Stimulated activated CD4-positive, alpha-beta T cell treated with anti-CD3 and anti-CD28 coated beads, Interleukin-15, amount 100 ng/mL, for 1 hour (primary cell): ENCODE measurements at places on chromosomes 3 and 15.

DNA sequence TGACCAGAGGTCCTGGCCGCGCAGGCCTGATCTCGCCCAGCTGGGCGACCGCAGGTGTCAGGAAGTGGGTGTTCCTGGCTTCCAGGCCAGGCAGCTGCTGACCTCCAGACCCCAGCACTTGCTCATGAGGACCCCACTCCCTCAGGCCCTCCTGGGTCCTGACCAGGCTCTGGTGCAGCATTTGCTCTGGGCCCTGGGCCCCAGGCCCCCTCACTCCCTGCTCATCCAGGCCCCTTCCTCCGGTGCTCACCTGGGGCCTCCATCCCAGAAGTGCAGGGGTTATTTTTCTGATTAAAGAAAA is 7.7 kb upstream of the ROPN1B start:
- DNase-seq, result no peak

DNA sequence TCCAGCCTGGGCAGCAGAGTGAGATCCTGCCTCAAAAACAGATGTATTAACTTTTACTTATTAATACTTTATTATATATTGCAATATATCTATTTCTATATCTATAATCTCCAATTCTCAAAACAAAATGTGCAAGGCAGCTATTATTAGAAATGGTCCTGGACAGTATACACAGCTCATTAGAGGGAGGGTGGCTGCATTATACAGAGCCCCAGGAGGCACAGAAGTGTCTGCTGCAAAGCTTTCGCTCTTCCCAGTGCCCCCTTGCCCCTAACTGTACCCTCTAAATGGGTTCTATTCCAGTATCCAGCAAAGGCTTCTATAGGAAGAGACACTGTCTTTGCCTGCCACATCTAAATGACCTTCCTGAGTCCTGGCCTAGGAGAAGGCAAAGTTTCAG is 24.5 kb downstream of the ARL14 start:
- DNase-seq, result no peak

GRCh38 chr15:88042047-88042446 is 214.5 kb downstream of the NTRK3 start:
- no peak for DNase-seq

DNA sequence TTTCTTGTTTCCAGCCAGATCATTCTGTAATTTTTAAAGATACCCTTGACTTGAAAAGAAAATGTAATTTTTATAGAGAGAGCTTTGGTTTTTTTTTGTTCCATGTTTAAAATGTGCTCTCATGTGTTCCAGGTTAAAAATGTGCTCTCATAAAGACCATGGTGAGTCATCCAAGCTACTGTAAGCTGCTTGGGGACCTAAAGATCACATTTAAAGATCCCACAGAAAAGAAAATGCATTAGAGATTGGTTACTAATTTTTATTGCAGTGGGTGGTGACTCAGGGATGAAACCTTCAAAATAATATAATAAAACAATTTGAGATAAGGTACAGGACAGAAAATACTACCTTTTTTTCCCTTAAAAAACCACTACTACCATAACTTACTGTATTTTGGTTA is 11.0 kb downstream of the TCF12 start:
- DNase-seq, result no peak

DNA sequence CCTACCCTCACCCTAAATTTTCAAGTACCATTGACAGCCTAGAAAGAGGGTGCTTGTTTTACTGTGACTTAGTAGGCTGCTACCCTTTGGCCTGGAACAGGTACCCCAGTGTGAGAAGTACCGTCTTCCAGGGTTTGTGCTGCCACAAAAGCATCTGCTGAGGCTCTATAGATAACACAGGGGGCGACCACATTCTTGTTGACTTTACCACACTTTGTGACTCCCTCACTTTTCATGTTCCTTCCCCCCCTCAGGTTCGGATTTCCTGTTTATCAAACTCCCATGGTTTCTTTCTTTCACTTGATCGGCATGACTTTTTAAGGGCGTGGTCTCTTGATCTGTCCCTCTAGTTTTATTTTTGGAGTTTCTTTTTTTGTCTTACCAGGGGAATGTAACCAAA is 23.5 kb downstream of the EXOG start:
- no peak for DNase-seq

GRCh38 chr3:59547874-59548273 is 498.0 kb upstream of the CFAP20DC start:
- DNase-seq, result no peak

DNA sequence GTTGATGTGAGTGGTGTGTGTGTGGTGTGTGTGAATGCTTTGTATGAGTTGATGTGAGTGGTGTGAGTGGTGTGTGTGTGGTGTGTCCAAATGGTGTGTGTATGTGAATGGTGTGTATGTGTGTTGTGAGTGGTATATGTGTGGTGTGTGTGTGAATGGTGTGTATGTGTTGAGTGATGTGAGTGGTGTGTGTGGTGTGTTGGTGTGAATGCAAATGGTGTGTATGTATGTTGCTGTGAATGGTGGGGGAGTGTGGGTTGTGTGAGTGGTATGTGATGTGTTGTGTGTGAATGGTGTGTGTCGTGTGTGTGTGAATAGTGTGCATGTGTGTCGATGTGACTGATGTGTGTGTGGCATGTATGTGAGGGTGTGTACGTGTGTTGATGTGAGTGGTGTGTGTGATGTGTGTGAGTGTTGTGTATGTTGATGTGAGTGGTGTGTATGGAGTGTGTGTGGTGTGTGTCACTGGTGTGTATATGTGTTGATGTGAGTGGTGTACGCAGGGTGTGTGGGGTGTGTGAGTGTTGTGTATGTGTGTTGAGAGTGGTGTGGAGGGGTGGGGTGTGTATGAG is 40.6 kb downstream of the ARNT2 start:
- DNase-seq, result no peak

DNA sequence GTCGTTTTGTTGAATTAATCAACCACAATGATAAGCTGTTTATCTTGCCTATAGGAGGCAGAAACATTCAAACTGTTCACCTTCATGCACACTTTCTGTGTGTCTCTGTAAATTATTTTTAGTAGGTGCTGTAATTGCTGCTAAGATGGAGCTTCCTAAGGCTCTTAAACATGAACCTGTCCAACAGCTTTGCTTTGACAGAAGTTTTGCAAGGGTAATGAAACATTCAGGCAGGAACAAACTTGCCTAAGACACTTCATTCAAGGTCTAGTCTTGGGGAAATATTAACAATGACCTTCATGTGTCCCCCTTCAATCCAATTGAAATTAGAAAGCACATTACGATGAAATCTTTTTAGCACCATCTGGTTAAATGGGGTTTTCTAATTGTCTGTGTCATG is 156.1 kb downstream of the DIPK2A start:
- no peak for DNase-seq

GRCh38 chr3:141302364-141303141 is 65.8 kb upstream of the ZBTB38 start:
- no peak for DNase-seq

DNA sequence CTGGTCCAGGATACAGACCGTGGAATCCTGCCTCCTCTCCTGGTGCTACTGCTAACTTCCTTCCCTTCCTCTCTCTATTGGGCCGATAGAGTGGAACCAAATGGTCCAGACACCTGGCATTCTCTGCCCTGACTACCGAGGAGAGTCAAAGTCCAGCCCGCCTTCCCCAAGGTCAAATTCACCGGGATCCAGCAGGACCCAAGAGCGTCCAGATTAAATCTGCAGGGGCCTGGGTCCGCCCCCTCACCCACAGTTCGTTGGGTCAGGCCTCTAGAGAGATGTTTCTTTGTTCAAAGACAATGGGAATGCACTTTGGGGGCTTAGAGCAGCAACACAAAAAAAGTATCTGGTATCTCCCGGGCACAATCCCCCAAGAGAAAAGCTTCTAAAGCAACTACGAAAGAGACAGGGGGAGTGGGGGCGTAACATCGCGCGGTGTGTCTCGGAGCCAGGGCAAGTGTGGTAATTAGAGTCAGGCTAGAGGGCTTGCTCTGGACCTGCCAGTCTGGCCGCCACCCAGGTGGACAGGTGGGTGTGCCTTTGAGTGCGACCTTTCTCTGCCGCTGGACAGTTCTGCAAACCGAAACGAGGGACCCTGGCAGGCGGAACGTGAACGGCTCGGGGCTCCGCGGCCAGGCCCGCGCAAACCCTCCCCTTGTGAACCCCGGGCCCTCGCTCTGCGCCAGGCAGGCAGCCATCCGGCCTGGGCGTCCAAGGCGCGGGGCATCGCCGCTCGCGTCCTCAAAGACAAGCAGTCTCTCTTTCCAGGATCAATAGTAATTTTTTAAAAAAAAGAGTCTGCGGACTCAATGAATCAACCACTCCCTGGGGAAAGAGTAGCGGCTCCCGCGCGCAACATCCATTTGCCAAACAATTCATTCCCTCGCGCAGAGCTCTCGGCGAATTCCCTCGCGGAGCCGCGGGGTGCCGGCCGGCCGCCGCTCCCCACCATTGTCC is 806 bp downstream of the KLHL25 start:
- no peak for DNase-seq

GRCh38 chr3:3600665-3601340 is 198.4 kb upstream of the LRRN1 start:
- DNase-seq, result no peak

GRCh38 chr3:28476194-28476593 is 127.6 kb upstream of the AZI2 start:
- DNase-seq, result no peak

DNA sequence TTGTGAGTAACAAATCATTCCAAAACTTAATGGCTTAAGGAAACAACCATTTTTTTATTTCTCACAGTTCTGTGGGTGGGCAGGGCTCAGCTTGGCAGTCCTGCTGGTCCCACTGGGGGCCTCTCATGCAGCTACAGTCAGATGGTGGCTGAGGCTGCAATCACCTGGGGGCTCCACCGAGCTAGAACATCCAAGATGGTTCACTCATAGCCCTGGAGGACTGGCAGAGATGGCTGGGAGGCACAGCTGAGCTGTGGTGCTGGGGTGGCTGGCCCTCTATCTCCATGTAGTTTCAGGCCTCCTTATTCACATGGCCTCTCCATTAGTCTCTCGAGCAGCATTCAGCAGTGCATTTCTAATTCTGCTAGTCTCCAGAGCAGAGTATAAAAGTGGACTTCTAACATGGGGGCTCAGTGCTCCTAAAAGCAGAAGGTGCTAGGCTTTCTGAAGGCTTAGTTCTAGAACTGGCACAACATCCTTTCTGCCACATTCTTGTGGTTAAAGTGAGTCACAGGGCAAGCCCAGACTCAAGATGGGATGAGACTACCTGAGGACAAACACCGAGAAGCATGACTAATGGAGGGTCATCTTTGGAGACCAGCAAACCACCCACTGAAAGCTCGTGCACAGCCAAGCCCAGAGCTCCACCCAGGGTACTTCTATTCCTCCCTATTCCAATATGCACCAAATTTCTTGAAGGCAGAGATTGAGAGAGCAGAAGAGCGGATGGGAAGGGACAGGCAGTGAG is 6.3 kb downstream of the CAV3 start:
- DNase-seq, result no peak

DNA sequence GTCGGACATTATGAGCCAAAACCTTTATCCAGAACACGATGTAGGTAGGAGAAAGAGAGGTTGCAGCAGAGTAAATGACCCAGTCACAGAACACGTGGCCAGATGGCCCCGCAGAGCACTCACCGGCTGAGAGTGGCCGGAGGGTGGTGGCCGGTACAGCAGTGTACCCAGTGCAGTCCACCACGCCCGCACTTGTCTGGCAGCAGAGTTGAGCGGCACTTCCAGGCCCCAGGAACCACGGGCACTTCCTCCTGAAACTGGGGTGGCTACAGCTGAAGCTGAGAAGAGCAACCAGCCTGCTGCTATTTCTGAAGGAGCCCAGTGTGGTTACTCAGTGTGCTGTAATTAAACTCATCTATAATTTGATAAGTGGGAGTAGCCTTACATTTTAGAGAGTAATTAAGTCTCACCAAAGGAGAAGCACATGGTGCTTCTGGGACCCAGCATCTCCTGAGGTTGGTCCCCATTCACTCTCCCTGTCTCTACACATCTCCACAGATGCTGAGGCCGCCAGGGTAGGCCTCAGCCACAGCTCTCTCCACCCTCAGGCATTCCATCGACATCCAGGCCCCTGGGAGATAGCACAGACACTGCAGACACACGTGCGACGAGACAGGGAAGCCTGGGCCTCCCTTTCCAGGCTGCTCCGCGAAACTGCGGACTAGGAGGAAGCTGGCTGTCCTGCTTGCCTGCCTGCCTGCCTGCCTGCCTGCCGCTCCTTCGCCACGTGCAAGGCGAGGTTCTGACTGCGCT is 49.8 kb downstream of the BDH1 start:
- no peak for DNase-seq

DNA sequence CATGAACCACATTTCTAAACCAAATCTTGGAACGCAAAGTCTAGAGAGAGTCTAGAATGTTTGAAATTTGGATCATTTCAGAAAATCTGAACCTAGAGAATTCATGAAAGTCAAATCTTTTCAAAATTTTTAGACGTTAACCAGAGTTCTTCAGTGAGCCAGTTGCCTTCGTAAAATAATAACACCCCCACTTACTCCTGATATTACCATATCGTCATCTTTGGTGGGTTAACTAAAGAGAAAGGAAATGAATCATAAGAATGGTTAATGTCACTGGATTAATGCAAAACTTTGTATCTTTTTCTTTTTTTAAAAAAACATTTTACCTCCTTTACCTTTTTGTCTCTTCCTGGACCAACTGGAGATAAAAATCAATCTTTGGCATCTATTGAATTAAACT is 1.2 kb upstream of the ZBED2 start:
- no peak for DNase-seq

GRCh38 chr15:75810874-75811498 is 32.3 kb upstream of the UBE2Q2 start:
- DNase-seq, result no peak

DNA sequence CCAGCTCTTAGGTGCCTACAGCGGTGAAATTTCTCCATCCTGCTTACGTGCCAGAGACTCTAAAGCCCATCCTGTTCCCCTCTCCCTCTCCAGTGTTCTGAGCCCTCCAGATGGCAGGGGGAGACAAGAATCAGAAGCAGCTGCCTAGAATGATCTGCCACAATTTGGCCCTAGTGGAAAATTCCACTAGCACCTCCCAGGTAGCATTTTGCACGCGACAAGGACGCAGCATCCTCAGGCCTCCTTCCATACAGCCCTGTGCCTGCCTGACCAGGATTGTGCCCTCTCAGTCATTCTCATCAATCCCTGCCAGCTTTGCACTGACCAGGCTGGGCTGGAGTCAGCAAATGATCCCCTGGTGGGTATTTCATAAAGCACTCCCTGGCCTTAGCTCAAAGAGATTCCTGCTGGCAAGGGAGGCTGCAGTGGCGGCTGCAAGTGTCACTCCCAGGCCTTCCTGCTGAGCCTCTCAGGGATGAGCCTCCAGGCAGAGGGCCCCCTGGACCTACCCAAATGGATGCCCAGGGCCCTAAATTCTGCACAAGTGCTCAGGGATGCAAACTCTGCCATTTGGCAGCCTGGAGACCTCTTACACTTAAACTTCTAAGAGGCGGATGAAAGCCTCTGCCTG is 130.2 kb upstream of the ATP2B2 start:
- DNase-seq, result no peak

GRCh38 chr15:91921188-91921842 is 67.8 kb downstream of the SLCO3A1 start:
- no peak for DNase-seq

- DNase-seq, result no peak
Observed at GRCh38 chr15:40892447-40893012, 1.7 kb upstream of the VPS18 start.

DNA sequence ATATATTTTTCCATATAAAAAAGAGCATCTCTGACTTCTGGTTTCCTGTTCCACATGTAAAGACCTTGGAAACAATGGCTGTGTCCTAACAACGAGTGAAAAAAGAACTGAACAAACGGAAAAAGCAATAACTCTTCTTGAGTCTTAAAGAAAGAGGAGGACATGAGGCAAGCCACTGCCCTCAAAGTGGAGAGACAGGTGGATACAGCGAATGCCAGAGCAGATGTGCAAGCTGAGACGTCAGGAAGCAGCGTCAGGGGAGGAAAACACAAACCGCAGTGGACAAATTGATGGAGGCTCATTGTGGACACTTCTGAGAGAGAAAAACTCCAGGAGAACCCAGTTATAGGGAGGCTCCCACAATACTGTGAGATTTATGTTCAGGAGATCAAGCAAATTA is 208.0 kb upstream of the MME start:
- DNase-seq, result no peak
